ENCODE measurements at places on chromosomes 7 and 10. TPM values are rescaled to one million over a fixed set of nuclear protein-coding genes. Genes with fewer than 3 reads are reported as not detected.

Gene AGBL3
- total RNA-seq = 1.8 TPM

Gene RARRES2
- total RNA-seq = 1.7 TPM

Gene SLC13A1
- total RNA-seq = not detected

Gene MYOF
- total RNA-seq = 128 TPM

Gene ZMIZ2
- total RNA-seq = 6.2 TPM

Gene C10orf62
- total RNA-seq = not detected

Gene ZPBP
- total RNA-seq = not detected

Gene TNS3
- total RNA-seq = 115 TPM

Gene SLC35G1
- 5.1 TPM for total RNA-seq

Gene NODAL
- total RNA-seq = not detected

Gene FKBP6
- not detected for total RNA-seq

Gene GARIN1A
- 0.02 TPM for total RNA-seq

Gene CYP3A4
- total RNA-seq = 0.05 TPM

Gene PLXNA4
- 6.2 TPM for total RNA-seq

Gene MEOX2
- not detected for total RNA-seq

Gene LRRC4
- total RNA-seq = not detected

Gene POLL
- 6.6 TPM for total RNA-seq

Gene PAPOLB
- not detected for total RNA-seq

Gene ACSL5
- total RNA-seq = 17.6 TPM

Gene C10orf67
- total RNA-seq = 0.05 TPM

Gene TRPV6
- not detected for total RNA-seq

Gene VGF
- total RNA-seq = 0.20 TPM

Gene CLRN3
- not detected for total RNA-seq

Gene CLDN4
- total RNA-seq = 1.1 TPM

Gene ZDHHC6
- total RNA-seq = 39.0 TPM

Gene HMX3
- not detected for total RNA-seq

Gene CC2D2B
- total RNA-seq = not detected

Gene ZNF488
- total RNA-seq = 0.79 TPM

Gene TFR2
- total RNA-seq = 1.6 TPM

Gene ABCB1
- total RNA-seq = 5.6 TPM

Gene NEUROG3
- total RNA-seq = not detected

Gene PILRA
- total RNA-seq = 0.54 TPM

Gene ATE1
- 20.2 TPM for total RNA-seq

Gene DPYSL4
- 6.0 TPM for total RNA-seq

Gene SRRM3
- total RNA-seq = 0.27 TPM

Gene GBX1
- not detected for total RNA-seq

Gene AGMO
- total RNA-seq = not detected

Gene TMEM236
- total RNA-seq = not detected

Gene ERCC6
- 8.9 TPM for total RNA-seq

Gene C1QL3
- not detected for total RNA-seq

Gene OR13A1
- total RNA-seq = 0.15 TPM

Gene SPACDR
- not detected for total RNA-seq

Gene SDK1
- 0.27 TPM for total RNA-seq

Gene EBLN1
- 0.17 TPM for total RNA-seq

Gene AGAP9
- total RNA-seq = 2.2 TPM

Gene NRP1
- 106 TPM for total RNA-seq

Gene AQP1
- total RNA-seq = 0.62 TPM

Gene ASZ1
- total RNA-seq = not detected

Data from M059J (cell line).